Thymus (tissue), 14 donors: ENCODE measurements at places on chromosomes 6 and 20.

DNA sequence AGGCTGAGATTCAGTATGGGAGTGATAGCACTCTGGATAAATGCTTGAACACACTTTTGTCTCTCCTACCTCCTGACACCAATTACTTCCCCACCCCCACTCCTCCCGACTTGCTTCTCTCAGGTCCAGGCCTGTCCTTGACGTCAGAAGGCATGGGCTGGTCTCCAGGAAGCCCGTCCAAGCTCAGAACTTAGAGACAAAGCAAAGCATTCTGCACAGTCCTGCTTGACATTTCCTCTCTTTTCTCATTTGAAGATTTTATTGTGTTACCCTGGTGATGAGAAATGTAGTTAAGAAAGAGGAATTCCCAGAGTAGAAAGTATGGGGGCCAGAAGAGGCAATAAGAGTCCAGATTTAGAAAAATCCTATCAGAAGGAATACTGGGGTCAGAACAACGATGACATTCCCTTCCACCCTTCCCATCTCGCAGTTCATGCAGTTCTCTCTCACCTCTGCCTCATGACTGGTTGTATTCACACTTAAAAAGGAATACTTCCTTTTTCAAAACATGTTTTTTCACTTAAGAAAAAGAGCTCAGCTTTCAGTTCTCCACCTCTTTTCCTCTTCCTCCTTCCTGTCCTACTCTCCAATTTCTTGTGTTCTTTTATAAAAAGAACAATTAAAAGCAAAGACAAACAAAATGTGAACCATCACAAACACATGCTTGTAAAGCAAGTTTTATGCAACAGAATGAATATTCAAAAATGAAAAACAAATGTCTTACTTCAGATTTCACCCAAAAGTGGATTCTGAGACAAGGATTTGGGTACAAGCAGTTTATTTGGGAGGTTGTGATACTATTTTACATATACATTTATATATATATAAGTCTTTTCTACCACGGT lies 18.5 kb upstream of the FAM184A start:
- no peak for DNase-seq

GRCh38 chr20:48784273-48784641 lies 43.5 kb downstream of the PREX1 start:
- no peak for DNase-seq

DNA sequence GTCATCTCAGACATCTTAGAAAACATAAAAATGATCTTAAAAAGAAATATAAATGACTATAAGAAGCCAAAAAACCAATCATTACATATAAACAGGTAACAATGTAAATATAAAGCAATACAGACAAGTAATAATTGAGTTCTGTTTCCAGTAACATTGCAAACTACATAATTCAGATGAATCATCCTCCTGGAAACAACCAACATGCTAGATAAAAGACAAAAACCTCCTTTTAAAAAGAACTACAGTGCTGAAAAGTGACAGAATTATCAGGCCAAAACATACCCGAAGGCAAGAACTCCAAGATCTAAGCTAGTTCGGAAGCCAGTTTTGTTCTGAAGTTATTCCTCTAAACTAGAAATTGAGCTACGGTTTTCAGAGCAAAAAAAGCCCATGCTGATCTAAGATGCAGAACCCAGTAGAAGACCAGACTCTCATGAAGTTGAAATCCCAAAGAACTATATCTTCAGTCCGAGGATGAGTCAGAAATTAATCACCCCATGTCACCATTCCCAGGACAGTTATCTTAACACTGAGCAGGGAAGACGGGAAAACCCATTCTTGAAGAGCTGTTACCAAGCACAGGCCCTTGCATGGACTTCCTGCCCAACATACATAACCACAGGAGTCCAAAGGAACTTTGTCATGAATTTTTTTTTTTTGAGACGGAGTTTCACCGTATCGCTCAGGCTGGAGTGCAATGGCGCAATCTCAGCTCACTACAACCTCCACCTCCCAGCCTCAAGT lies 9.8 kb downstream of the PGM3 start:
- no peak for DNase-seq

GRCh38 chr6:169208011-169208410 lies 45.6 kb downstream of the THBS2 start:
- peak; percentile 36 for DNase-seq

DNA sequence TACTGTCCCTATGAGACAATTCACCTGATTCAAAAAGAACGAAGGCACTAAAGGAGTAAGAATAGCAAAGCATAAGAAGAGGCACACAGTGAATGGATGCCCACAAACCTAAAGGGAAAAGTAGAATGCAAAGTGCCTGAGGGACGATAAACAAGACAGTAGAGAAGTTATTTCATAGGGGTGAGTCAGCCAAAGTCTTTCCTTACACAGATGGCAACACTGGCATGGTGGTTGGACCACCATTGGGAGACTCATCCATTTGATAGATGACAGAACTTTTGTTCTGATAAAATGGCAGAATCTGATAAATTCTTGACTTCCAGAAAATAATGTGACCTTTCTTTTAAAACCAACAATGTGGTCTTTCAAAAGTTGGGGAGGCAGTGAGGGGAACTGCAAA lies 148.1 kb upstream of the HDAC2 start:
- DNase-seq = no peak

DNA sequence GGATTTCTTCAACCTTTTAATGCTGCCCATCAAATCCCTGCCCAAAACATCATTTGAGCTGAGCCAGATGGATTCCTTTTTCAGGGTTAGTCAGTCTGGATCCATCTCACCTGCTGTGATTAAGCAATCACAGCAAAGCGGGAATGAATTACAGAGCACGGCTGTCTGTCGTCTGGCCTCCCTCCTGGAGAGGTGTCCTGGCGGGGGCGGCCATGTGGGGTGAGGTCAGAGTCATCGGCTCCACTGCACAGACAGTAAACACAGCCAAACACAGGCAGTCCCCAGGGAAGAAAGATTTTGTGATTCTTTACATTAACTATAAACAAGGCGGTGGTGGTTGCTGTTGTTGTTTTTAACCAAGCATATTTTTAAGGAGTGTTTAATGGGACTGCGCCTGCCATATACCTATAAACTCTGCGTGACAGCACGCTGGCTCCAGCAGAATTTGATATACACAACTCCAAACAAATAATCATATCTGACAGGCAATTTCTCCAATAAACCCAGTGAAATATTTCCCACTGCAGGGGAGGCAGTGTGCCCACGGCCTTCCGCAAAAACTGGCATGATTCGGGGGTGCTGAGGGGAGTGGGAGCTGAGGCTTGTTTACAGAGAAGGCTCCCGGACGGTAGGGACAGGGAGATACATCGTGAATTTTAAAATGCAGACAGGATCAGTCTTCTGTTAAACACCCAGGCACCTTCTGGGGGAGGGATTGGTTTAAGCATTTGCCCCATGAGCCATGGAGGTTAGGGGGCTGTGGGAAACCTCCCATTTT lies 232.0 kb upstream of the PMEPA1 start:
- DNase-seq = no peak

GRCh38 chr20:46063652-46064054 lies 26.1 kb downstream of the NCOA5 start:
- DNase-seq = no peak

- DNase-seq = no peak
Observed at GRCh38 chr6:118017301-118017848, 110.3 kb downstream of the SLC35F1 start.

DNA sequence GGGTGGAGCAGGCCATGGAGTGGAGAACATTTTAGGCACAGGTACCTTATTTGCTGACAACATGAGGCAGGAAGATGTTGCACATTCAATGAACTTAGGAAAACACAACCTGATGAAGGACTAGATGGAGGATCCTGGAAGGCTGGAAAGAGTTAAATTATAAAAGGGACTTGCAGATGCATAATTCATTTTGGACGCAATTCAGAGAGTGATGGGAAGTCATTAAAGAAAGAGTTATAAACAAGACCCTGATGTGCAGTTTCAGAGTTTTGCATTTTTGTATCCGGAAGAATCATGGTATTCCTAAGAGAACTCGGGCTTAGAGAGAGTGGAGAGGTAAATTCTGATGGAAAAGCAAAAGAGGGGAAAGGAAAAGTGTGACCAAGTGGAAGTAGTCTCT lies 104.5 kb downstream of the TSHZ2 start:
- DNase-seq = no peak

DNA sequence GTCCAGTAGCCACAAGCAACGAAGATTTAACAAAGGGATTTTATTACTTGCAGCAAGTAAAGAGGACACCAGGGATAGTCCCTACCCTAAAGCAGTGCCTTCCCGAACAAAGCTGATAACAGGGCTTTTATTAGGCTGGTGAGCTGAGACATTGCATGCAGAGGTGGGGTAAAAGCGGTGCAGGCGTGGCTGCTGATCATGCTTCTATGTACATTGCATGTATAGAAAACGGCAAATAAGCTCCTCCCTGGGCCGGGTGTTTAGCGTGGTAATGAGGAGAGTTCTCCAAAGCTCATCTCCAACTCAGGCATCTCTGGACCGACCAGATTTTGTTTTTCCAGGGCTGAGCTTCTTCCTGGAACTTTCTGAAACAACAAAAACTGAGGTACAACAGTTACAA lies 83.5 kb upstream of the CDH4 start:
- DNase-seq = no peak

DNA sequence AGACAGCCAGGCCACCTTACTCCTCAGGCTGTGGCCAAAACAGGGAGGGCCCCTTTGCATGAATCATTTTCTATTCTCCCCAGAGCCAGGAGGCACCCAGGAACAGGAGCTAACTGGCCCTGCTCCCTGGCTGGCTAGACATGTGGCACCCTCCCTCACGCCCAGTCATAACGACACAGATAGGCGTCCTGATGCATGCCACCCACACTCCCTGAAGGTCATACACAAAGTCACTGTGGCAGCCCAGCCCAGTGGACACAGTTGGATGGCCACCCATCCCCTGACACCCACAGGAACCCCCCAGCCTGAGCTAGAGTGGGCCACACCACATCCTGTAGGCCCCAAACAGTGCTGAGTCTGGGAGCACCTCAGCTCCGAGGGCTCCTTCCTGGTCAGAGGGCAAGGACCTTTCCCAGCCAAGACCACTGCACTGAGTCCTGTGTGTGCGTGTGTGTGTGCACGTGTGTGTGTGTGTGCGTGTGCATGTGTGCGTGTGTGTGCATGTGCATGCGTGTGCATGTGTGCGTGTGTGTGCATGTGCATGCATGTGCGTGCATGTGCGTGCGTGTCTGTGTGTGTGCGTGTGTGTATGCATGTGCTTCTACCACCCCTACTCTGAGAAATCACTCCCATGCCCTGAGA lies 21.6 kb downstream of the TFEB start:
- DNase-seq = no peak

DNA sequence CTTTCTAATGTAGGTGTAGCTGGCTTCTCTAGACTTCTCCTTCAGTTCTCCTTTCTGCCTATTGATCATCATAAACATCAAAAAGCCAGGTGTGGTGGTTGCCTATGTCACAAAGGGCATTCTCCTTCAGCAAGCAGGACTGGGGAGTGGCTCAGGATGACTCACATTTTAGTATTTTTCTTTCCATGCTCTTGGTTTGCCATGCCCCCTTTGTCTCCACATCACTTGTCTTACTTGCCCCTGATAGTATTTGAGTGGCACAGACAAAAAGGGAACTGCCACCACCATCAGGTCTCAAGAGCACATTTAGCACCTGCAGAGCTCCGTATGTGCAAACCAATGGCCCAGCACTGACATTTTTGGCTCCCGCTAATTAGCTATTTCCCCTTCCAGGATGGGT lies 698.8 kb downstream of the DHX35 start:
- DNase-seq = no peak

DNA sequence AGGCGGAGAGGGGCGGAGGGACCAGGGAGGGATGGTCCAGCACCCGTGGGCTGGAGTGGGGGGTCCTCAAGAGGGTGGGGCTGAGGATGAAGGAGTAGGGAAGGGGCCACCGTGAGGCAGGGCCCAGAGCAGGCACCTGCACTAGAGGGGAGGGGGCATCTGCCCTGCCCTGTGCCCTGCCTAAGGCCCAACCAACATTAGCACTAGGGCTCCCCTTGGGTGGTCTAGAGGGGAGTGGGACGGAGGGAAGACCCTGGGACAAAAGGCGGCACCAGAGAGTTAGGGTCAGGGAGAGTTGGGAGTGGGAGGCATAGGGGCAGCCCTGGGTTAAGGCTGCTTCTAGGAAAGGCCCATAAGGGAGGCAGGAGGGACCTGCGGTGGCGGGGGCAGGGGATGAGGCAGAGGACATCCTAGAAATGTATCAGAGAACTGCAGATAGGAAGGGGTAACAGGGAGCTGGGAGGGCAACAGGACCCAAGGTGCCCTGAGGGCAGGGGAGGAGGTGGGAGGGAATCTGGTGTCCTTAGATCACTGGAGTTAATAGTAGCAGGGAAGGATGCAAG lies 24.5 kb downstream of the HLA-F start:
- no peak for DNase-seq

GRCh38 chr6:100210137-100211117 lies 216.4 kb upstream of the MCHR2 start:
- DNase-seq = no peak

- DNase-seq = no peak
Observed at GRCh38 chr20:32470025-32470861, 112.1 kb downstream of the ASXL1 start.

DNA sequence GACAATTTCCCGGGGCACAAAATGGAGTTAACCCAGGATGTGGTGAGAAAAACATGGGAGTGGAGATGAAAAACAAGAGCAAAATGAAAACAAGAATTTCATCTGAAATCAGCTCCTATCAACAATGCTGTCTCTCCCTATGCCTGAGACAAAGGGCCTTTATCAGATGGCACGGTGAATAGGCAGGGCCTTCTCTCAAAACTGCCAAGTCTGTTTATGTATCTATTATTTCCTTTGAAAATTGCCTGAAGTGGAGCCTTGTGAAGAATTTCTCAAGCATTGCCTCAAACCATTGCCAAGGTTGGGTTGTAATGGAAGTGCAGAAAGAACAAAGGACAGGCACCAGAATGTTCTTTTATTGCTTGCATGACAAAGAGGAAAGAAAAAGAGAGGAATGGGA lies 74.7 kb downstream of the BTBD3 start:
- no peak for DNase-seq

GRCh38 chr20:18853946-18854646 lies 40.5 kb downstream of the SCP2D1 start:
- DNase-seq = no peak

DNA sequence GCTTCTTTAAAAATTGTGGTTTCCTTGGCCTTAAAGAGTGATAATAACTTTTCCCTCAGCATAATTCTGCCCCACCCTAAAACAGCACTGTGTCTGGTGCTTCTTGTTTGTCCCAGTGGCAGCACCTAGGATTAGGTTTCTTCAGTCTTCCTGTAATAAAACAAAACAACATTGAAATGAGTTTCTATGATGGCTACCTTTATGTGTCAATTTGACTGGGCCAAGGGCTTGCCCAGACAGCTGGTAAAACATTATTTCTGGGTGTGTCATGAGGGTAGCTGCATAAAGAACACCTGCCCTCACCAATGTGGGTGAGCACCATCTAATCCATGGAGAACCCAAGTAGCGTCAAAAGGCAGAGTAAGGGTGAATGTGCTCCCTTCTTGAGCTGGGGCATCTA lies 117.8 kb downstream of the QRSL1 start:
- no peak for DNase-seq
